ENCODE measurements at places on chromosomes 7 and 10. TPM values are rescaled to one million over a fixed set of nuclear protein-coding genes. Genes with fewer than 3 reads are reported as not detected.

DNA sequence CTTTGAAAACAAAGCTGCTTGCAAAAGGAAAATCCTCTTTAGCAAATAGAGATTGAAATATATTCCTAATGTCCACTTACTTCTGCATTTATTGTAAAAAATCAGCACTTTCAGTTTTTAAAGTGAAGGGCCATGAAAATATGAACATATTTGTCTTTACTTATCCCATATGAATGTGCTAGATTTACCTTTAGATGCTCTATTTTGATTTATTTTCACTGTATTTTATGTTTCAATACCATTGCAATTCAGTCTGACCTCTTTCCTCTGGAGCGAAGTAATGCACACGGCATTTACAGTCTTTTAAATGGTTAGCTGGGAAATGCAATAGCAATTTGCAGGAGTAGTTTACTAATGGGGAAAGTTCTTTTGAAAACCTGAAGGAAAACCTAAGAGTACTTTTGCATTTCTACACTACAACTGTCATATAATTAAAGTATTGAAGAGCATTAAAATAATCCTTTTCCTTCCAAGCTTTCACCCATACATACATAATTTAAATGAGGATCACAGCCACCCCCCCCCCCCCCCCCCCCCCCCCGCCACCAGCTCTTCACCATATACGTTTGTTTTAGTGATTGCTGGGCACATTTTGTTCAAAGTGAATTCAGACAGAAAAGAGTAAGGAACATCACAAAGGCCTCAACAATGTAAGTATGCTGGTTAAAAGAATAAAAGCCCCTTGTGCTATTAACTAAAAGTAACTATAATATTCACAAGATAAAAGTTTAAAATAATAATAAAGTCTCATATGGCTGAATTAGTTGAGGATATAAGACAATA is 3.5 kb downstream of the SKIDA1 start:
- peaks cover 63% of the 10 kb centered on the region for H3K27me3 ChIP-seq
- no peak for DNase-seq
- peaks cover 16% of the 10 kb centered on the region for H3K36me3 ChIP-seq
- peaks cover 50% of the 10 kb centered on the region for H3K4me1 ChIP-seq
- H3K4me3 ChIP-seq: no peak overlapping the region
- no peak overlapping the region for H3K27ac ChIP-seq

- H3K36me3 ChIP-seq: no peaks in the 10 kb centered on the region
- H3K4me3 ChIP-seq: no peak overlapping the region
- H3K27me3 ChIP-seq: no peaks in the 10 kb centered on the region
- no peak overlapping the region for H3K27ac ChIP-seq
Measured at GRCh38 chr7:81652225-81652624, 117.6 kb downstream of the HGF start.

- no peaks in the 10 kb centered on the region for H3K27me3 ChIP-seq
- DNase-seq: no peak
- H3K27ac ChIP-seq: no peak overlapping the region
- H3K36me3 ChIP-seq: no peaks in the 10 kb centered on the region
- H3K4me1 ChIP-seq: peaks cover 24% of the 10 kb centered on the region
Measured at GRCh38 chr10:29648983-29649268, 14.2 kb upstream of the SVIL start.

DNA sequence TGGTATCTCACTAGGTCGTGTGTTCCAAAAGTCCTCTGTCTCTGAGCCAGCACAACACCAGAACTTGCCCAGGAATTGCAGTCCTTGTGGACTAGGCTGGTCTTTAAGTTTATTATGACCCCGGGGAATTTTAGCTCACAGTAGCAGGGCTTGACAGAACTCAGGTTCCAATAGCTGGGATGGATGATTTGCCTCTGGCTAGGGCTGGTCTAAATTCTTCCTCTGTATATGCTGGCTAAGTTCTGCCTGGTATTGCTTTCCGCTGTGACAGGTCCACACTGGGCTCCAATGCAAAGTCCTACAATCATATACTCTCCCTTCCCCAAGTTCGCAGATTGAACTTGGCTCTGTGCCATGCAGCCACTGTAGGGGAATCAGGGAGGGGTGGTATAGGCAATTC is 52.5 kb downstream of the FAS start:
- no peaks in the 10 kb centered on the region for H3K4me1 ChIP-seq
- no peak for DNase-seq
- H3K27me3 ChIP-seq: peaks cover 11% of the 10 kb centered on the region
- no peak overlapping the region for H3K4me3 ChIP-seq
- no peak overlapping the region for H3K27ac ChIP-seq
- H3K36me3 ChIP-seq: no peaks in the 10 kb centered on the region

- no peak for DNase-seq
- H3K4me3 ChIP-seq: no peak overlapping the region
- peaks cover 22% of the 10 kb centered on the region for H3K36me3 ChIP-seq
- peaks cover 6% of the 10 kb centered on the region for H3K27me3 ChIP-seq
- no peak overlapping the region for H3K27ac ChIP-seq
- H3K4me1 ChIP-seq: no peaks in the 10 kb centered on the region
Measured at GRCh38 chr10:121240556-121240955, 357.7 kb downstream of the FGFR2 start.

Gene PLEKHS1
- not detected for polyA plus RNA-seq

Gene CNNM2
- polyA plus RNA-seq: 4.4 TPM

Gene PPP1R9A
- polyA plus RNA-seq: 1.2 TPM

Gene SDK1
- 0.44 TPM for polyA plus RNA-seq
